ENCODE measurements at places on chromosomes 16 and 17.

- no peak for DNase-seq
Observed at GRCh38 chr16:78045865-78046581, 23.7 kb downstream of the CLEC3A start.

- no peak for DNase-seq
Observed at GRCh38 chr16:56561126-56561525, 3.7 kb upstream of the MT4 start.

GRCh38 chr17:55414983-55415382 lies 6.7 kb downstream of the MMD start:
- no peak for DNase-seq

DNA sequence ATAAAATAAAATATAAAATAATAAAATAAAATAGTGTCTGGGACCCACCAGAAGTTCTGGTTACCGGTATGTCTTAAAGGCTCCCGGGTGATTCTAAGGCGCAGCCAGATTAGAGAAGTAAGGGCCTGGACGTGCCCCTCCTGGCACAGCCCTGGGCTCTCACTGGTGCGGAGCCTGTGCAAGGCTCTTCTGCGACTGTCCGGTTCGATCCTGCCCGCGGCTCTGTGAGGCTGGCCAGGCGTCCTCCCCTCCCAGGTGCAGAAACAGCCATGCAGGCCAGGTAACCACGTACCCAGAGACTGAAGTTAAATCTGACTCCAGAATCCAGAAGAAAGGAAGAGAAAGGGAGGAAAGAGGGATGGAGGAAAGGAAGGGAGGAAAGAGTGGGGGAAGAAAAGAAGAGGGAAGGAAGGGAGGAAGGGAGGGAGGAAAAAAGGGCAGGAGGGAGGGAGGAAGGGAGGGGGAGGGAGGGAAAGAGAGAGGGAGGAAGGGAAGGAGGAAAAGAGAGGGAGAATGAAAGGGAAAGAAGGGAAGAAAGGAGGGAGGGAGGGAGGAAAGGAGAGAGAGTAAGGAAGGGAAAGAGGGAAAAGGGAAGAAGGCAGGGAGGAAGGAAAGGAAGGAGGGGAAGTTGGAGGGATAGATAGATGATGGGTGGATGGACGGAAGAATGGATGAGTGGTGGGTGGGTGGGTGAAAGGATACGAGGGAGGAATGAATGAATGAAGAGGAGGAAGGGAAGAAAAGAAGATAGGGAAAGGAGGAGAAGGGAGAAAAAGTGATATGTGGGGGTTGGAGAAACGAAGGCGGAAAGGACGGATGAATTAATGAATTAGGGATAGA lies 42.3 kb downstream of the C16orf82 start:
- DNase-seq = no peak

- DNase-seq = no peak
Observed at GRCh38 chr16:86572606-86573005, 5.7 kb upstream of the FOXL1 start.

GRCh38 chr16:11201498-11202259 lies 54.3 kb downstream of the SOCS1 start:
- DNase-seq = no peak

DNA sequence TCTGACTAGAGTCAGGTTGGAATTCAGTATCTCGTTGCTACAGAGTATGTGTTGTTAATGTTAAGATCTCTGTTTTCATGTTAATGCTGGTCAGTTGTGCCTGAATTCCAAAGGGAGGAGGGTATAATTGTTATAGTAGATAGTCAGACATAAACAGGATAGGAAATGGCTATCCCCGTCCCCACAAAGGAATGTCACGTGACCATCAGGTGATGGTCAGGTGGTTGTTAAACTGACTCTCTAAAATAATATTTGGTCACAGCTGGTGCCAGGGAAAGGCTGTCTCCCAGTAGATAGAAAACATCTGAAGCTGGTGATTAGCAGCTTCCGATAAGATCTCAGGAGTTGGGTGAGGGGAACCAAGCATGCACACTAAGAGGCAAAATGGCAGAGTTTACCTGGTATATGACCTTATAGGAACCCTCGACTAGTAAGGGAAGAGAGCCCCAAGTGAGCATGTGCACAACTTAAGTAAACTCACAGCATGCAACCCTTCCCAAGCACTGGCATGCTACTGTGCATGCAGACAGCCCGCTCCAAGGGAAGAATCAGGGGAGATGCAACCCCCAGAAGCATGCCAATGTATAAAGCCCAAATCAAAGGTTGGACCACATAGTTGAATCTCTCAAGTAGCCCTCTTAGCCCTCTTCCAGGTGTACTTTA lies 27.4 kb upstream of the SLC6A2 start:
- no peak for DNase-seq

- no peak for DNase-seq
Observed at GRCh38 chr17:82444941-82445521, 5.5 kb downstream of the CYBC1 start.

- no peak for DNase-seq
Observed at GRCh38 chr16:47069313-47069712, 74.4 kb downstream of the NETO2 start.

DNA sequence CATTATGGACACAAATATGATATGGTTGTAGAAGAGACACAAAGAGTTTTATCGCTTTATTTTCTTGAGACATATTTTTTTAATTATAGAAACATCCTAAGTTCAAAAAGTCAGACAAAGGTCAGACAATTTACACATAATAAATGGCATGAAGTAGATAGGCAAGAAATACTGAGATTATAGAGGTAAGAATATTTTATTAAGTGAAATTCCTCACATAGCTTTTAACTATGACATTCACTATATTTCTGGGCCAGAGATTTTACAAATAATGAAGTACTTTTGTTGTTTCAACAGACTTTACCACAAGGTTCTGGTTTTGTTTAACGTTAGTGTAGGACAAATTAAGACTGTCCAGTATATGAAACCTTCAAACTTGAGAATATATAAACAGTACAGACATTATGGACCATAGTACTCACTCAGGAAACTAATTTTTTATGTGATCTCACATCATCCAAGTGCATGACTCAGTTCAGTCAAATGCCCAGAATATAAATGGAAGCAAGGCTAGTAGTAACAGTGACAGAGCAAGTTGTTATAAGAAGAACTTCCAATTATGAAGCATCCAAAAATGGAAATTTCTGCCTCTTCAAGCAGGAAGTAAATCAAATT lies 394.8 kb downstream of the KCNJ2 start:
- no peak for DNase-seq

- no peak for DNase-seq
Observed at GRCh38 chr16:79519448-79519847, 81.1 kb downstream of the MAF start.

DNA sequence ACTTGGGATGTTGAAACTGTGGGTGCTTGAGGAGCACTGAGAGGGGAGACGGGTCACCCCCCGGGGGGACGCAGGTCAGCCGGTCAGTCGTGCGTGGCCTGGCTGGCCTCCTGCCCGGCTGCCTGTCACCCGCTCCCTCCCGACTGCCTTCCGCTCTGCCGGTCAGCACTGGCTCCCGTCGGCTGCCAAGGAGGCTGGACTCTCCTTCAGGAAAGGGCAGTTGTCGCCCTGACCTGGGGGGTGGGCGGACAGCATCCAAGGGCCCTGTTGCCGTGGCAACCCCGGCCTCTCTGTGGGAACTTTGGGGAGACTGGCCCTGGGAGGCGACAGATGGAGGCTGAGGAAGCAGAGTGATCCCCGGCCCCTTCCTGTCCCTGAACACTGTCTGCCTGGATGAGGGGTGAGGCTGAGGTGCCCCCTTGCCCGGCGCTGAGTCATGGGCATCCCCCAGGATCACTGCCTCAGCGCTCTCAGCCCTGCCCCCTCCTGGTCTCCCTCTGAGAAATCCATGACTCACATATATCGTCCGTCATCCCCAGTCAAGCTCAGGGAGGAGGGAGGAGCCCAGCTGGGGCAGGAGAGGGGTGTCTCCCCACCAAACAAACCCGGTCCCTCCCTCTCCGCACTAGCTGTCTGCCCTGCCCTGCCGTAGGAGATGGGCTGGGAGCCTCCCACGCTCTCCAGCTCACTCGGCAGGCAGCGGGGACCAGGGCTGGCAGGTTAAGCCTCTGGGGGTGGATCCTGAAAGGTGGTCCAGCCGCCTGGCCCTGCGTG lies at the start of gene ADGRG1:
TSS of gene ADGRG1 (plus strand) at position 623 of the 774 bp plus-strand sequence. CDS start 21,658 bp downstream, outside the sequence.
- DNase-seq = no peak

DNA sequence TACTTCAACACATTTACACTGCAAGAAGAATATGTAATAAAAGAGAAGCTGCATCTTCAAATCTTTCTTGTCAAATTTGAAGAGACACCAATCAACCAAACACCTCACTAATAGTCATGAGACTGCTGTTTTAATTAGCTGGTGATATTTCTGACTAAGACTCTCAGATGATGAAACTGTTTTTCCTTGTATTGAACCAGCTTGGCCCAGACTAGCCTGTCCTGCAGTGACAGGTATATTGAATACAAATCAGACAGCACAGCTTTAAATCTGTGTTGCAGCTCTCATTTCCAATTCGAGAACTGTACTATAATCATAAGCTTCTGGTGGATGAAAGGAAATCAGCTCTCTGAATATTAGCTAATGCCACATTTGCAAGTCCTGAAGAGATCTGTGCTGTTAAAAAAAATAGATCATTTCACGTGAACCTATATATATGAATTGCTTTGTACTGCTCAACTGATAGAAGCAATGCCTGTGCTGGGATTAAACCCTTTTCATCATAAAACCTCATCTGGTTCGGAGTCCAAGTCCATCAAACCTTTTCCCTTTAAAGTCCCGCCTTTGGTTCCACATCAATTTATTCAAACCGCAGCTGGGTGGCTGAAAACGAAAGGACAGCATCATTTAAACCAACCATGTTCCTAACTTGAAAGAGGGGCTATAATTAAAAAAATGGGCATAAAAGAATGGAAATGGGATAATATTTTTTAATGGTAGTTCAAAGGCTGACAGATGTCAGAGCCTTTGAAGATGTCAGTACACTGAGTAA lies 306.2 kb downstream of the CEP112 start:
- no peak for DNase-seq

DNA sequence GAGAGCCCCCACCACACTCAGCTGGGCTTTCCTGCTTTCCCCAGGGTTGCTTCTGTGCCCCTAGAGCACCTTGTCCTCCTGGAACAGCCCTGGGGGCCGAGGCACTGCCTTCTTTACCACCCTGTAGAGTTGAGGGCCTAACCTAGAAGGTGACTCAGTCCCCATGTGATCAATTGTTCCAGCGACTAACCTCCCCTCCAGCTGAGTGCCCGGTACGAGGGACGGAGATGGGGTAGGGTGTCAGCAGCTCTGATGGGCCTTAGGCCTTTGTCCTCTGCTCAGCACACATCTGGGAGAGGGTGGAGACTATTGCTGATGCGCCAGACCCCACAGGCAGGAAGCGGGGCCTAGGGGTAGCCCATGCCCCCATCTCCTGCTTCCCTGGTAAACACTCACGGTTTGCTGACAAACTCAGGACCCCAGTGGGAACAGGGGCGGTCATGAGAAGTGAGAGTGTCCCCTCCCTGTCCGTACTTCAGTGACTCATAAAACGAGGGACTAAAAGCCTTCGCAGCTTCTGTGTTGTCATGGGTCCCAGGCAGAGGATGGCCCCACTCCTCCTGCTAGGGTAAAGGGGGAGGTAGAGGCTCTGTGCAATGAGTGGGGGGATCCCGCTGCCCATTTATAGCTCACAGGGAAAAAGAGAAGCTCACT lies 33.1 kb downstream of the NECAB2 start:
- DNase-seq = no peak

GRCh38 chr17:32962320-32962711 lies 29.3 kb upstream of the SPACA3 start:
- no peak for DNase-seq

- DNase-seq = no peak
Observed at GRCh38 chr17:81298325-81298990, 3.4 kb upstream of the SLC38A10 start.

- no peak for DNase-seq
Observed at GRCh38 chr17:20991276-20992037, 51.4 kb downstream of the USP22 start.

DNA sequence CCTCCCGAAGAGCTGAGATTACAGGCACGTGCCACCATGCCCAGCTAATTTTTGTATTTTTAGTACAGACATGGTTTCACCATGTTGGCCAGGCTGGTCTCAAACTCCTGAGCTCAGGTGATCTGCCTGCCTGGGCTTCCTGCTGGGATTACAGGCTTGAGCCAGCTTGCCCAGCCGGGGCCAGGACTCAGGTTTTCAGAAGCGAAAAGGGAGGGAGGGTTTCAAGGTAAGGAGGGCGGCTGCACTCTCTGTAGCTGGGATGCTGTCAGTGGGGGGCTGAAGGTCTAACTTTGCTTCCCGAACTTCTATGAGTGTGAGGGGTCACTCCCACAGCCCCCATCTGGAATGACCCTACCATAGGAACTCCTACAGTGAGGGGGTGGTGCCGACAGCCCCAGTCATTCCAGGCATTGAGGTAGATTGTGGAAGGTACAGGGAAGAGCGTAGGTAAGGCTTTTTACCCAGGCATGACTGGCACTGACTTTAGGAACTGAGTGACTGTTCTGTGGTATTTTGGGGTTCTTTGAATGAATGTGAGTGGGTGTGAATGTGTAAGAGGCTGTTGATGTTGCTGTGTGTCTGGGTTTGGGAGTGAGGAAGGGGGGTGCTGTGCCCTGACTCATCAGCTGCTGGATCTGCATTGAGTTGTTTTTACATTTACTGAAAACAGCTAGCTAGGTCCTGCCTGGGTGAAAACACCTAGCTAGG lies 3.8 kb upstream of the C1QL1 start:
- no peak for DNase-seq

- no peak for DNase-seq
Observed at GRCh38 chr17:79997011-79997660, 38.5 kb downstream of the TBC1D16 start.

GRCh38 chr16:11329071-11329491 lies 16.2 kb upstream of the RMI2 start:
- DNase-seq = no peak

GRCh38 chr17:81713004-81713555 lies 996 bp downstream of the SLC25A10 start:
- DNase-seq = no peak

DNA sequence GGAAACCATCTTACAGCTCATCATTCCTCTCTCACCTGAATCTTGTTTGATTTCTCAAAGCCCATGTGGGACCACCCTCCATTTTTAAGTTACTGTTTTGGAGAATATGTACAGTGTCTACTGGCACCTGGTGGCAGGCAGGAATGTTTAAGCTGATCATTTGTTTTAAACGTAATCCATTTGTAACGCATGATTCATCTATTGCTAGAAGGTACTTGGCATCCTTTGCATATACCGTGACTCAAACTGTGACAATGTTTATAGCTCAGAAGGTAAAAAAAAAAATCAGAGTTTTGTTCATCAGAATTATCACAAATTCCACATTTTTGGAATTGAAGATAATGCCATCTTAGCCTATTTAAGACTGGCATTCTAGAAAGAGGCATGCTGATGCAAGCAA lies 1007.5 kb upstream of the EEF2KMT start:
- no peak for DNase-seq

All from NCI-H1092 (cell line).